Large intestine (tissue), 12 donors: ENCODE measurements at places on chromosomes 12 and 14.

DNA sequence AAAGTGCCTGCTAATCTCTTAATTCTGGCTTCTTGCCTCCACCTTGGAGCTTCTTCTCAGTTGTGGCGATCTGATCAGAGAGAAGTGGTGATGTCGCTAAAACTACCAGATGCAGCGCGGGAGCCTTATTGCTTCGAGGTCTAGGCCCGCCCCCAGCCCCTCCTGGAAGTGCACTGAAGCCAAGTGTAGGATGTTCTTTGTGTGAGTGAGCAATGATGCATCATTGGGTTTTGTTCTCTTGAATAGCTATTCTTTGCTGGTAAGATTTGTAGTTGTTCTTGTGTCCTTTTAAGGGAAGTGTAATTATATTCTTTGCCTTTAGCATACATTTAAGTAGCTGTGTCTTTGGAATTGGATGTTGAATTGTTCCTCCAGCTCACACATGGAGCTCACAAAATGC lies 35.8 kb downstream of the MTHFD1 start:
- no peak overlapping the region for H3K27ac ChIP-seq
- no peak overlapping the region for H3K4me3 ChIP-seq
- no peaks in the 10 kb centered on the region for H3K4me1 ChIP-seq

DNA sequence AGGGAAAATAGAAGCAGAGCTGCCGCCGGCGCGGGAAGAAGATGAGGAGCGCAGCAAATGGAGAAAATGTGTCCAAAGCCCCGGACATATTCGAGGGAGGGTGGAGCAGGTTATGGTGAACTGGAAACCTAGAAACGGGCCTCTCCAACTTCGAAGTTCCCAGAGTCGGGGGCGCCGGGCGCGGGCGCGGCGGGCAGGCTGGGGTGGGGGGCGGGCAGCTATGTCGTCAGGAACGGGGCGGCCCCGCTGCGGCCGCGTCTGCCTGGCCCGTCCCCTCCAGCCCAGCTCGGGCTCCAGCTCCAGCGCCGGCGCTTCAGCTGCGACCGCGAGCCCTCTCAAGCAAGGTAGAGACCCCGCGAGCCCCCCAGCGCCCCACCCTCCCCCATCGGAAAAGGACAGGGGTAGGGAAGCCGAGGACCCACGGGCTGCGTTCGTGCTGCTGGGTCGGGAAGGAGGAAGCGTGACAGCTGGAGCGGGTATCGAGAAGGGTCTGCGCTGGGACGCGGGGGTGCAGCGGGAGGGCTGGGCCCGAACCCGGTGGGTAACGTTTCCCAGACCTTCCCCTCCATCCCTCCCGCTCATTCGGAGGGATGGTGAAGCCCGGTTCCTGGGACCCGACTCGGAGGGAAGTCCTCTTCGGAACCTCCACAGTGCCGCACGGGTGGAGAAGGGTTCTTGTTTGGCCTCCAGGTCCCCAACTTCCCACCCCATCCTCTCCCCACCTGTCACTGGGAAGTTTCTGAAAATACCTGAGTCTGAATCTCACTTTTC lies 1.0 kb downstream of the DGKA start:
- H3K4me3 ChIP-seq: peak overlapping the region; percentile 50
- DNase-seq: peak; percentile 54
- peaks cover 11% of the 10 kb centered on the region for H3K27me3 ChIP-seq
- peaks cover 35% of the 10 kb centered on the region for H3K4me1 ChIP-seq

DNA sequence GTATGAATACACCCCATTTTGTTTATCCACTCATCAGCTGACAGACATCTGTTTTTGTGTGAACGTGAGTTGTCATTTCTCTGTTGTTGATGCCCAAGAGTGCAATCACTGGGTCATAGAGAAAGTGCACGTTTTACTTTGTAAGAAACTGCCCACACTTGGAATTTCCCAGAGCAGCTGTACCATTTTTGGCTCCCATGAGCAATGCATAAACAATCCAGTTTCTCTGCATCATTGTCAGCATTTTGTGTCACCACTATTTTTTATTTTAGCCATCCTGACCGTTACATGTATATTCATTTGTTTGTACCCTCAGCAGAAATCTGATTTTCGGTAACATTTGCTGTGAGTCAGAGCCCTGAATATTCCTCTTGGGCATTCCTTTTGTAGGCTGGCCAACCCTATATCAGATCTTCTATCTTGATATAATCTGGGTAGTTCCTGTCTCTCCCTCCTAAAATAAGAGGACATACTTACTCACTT lies 62.7 kb downstream of the RBM19 start:
- DNase-seq: no peak
- peaks cover 21% of the 10 kb centered on the region for H3K36me3 ChIP-seq

- peak within 1 kb of the TSS; percentile 30 for H3K4me3 ChIP-seq
- peaks cover 32% of the 10 kb centered on the region for H3K4me1 ChIP-seq
- H3K36me3 ChIP-seq: peaks cover 34% of the 10 kb centered on the region
- H3K27me3 ChIP-seq: peaks cover 61% of the 10 kb centered on the region
These were observed at the start of gene DDN for GRCh38 chr12:48999371-49000131. Gene DDN, minus strand, starts transcription at chr12:48999375. Its CDS starts 88 bp downstream, at chr12:48999287.

DNA sequence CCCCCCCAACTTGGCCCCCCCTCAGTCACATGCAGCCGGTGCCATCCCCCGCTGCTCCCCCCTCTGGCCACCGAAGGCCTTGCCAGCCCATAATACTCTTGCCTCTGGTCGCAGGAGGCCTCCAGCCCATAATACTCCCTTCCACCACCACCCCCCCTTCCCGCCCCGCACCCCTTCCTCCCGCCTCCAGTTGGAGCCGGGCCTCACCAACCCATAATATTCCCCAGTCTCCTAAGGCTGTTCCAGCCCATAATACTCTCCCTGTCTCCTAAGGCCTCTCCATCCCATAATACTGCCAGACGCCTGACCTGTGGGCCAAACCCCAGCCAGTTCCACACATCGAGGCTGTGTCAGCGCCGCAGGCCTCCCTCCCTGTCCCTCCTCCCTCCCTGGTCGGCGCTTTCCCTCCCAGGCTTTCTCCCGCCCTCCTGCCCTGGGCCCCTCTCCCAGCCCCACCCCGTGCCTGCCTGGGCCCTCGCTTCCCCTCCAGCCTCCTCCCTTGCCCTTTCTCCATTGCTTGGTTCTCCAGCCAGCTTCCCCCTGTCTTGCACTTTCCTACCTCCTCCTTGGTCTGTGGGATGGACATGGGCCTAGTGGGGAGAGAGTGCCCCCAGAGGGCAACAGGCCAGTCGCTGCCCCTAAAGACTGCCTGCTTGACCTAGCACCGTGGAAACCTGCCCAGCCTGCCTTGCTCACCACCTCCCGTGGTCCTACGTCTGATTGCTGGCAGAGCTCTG lies 6.8 kb upstream of the CHD4 start:
- H3K27ac ChIP-seq: peak overlapping the region; percentile 96
- peak; percentile 100 for DNase-seq
- peaks cover 29% of the 10 kb centered on the region for H3K4me1 ChIP-seq
- no peaks in the 10 kb centered on the region for H3K36me3 ChIP-seq
- H3K4me3 ChIP-seq: no peak overlapping the region

DNA sequence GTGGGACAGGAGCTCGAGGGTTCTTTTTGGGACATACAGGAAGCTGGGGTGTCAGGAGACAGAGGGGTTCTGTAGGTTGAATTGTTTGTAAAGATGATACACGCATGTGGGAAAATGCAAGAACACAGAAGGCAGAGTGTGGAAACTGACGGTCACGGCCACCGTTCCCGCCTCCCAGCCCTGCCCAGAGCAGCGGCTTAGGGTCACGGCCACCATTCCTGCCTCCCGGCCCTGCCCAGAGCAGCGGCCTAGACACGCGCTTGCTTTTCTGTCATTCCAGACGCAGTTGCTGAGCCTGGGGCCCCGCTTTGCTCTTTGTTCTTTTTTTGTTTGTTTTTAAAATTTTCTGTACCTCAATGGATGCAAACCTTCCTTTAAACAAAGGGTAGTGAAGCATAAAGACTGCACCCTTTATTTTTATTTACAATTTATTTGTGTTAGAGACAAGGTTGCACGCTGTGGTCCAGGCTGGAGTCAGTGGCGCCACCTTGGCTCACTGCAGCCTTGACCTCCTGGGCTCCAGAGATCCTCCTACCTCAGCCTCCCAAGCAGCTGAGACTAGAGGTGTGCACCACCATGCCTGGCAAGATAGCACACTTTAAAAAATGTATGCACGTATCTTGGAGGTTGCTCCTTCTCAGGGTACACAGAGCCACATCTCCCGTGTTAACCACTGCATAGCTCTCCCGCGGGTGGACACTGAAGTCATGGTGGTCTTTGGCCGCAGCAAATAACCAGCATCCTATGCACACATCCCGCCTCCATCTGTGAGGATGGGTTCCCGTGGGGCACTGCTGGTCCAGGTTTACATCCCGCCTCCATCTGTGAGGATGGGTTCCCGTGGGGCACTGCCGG lies 142.3 kb downstream of the ADGRD1 start:
- no peaks in the 10 kb centered on the region for H3K27me3 ChIP-seq
- H3K4me1 ChIP-seq: no peaks in the 10 kb centered on the region
- H3K4me3 ChIP-seq: no peak overlapping the region
- H3K36me3 ChIP-seq: peaks cover 11% of the 10 kb centered on the region

GRCh38 chr14:94056579-94057308 lies 24.3 kb downstream of the DDX24 start:
- H3K4me3 ChIP-seq: no peak overlapping the region
- no peak for DNase-seq
- H3K4me1 ChIP-seq: peaks cover 5% of the 10 kb centered on the region
- H3K36me3 ChIP-seq: peaks cover 92% of the 10 kb centered on the region
- H3K27me3 ChIP-seq: no peaks in the 10 kb centered on the region
- no peak overlapping the region for H3K27ac ChIP-seq

DNA sequence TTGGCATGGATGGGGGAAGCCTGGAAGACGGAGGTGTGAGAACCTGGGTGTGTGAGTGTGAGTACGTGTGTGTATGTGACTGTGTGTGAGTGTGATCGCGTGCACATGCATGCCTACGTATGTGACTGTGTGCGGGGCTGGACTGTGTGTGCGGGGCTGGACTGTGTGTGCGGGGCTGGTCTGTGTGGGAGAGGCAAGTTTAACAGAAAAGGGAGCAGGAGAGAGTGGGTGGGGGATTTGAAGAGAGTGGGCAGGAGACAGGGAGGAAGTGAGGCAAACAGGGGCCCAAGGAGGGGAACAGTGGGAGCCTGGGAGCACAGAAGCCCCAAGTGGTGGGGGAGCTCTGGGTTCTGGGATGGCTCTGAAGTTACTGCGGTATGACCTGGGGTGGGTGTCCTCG lies 103.7 kb upstream of the LHX5 start:
- no peak overlapping the region for H3K4me3 ChIP-seq
- no peak overlapping the region for H3K27ac ChIP-seq
- peaks cover 2% of the 10 kb centered on the region for H3K27me3 ChIP-seq
- H3K36me3 ChIP-seq: no peaks in the 10 kb centered on the region
- no peaks in the 10 kb centered on the region for H3K4me1 ChIP-seq

DNA sequence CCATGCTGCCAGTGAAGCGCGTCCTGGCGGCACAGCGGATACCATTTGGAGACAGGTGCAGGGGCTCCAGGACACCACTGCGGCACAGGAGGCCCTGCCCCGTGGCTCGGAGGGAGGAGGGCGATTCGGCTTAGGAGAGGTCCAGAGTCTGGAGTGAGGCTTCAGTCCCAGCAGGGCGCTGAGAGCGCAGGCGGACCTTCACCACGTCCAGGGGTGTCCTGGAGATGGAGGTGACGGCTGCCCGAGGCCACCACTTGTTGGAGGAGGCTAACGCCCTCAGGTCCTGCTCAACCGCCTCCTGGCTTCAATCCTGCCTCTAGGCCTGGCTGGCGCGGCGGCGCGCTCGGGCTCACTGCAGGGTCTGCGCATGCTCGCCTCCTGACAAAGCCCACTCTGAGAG lies 45.7 kb downstream of the EIF2S3B start:
- no peaks in the 10 kb centered on the region for H3K4me1 ChIP-seq
- no peak overlapping the region for H3K27ac ChIP-seq
- DNase-seq: no peak
- no peaks in the 10 kb centered on the region for H3K36me3 ChIP-seq
- no peaks in the 10 kb centered on the region for H3K27me3 ChIP-seq
- H3K4me3 ChIP-seq: no peak overlapping the region

- no peaks in the 10 kb centered on the region for H3K36me3 ChIP-seq
- no peak for DNase-seq
- H3K27ac ChIP-seq: no peak overlapping the region
- peaks cover 9% of the 10 kb centered on the region for H3K4me1 ChIP-seq
- H3K4me3 ChIP-seq: no peak overlapping the region
These were observed 38.4 kb downstream of the AKAP6 start for GRCh38 chr14:32367516-32367915.

DNA sequence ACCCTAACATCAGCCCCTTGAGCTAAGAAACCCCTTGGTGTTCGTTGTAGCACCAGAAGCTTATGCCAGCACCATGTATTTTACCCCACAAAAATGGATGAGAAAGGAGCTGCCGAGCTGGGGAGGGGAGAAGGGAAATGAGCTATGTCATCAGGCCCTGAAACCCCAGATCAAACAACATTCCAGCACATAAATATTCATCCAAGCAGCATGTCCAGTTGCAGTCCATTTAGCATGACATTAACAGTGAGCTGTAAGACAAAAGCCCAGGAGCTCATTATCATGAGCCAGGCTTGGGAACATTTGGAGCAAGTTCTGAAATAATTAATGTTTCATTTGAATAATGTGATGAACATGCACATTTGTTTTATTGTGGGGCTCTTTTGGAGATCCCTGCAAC lies 630.1 kb upstream of the TMEM132C start:
- no peak overlapping the region for H3K4me3 ChIP-seq
- H3K27me3 ChIP-seq: no peaks in the 10 kb centered on the region
- H3K4me1 ChIP-seq: no peaks in the 10 kb centered on the region
- no peaks in the 10 kb centered on the region for H3K36me3 ChIP-seq

- H3K27ac ChIP-seq: no peak overlapping the region
- peaks cover 27% of the 10 kb centered on the region for H3K36me3 ChIP-seq
- H3K27me3 ChIP-seq: no peaks in the 10 kb centered on the region
- H3K4me1 ChIP-seq: peaks cover 5% of the 10 kb centered on the region
- no peak overlapping the region for H3K4me3 ChIP-seq
These were observed 7.8 kb downstream of the C1RL start for GRCh38 chr12:7101047-7101693.

DNA sequence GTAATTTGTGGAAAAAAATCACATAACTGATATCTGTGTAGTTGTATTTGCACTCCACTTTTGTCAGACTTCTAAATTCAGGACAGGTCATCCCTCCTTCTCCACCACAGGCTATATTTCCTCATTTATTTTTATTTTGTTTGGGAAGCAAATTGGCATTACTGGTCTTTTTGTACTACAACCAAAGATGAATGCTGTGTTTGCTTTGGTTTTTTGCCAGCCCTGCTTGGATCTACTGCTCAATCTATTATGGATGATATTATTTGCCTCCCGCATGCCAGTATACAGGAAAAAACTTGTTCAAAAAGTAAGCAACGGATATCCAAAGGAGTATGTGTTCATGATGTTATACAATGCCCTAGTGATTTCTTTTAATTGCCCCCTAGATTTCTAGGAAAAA lies 948.8 kb downstream of the TRHDE start:
- no peaks in the 10 kb centered on the region for H3K4me1 ChIP-seq
- DNase-seq: no peak
- H3K27ac ChIP-seq: no peak overlapping the region
- no peaks in the 10 kb centered on the region for H3K36me3 ChIP-seq

DNA sequence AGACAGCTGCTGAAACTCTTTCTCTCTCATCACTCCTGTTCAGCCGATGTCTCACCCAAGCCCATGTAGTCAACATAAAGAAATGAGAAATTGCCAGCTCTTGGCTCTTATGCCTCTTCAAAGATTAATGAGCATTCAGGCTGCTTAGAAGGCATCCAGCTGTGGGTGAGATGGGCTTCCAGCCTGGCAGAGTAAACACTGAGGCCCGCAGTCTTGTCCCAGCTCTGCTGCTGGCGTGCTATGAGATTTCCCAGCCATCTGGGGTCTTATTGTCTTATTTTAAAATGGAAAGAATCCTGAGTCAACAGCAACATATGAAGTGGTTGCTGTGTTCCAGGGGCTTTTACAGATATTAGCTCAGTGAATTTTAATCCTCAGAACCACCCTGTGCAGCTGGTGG lies 12.6 kb downstream of the RXYLT1 start:
- H3K27me3 ChIP-seq: no peaks in the 10 kb centered on the region
- H3K4me3 ChIP-seq: no peak overlapping the region
- no peak overlapping the region for H3K27ac ChIP-seq
- H3K4me1 ChIP-seq: no peaks in the 10 kb centered on the region
